MCF 10A (cell line): ENCODE measurements at places on chromosomes 1 and 21.

DNA sequence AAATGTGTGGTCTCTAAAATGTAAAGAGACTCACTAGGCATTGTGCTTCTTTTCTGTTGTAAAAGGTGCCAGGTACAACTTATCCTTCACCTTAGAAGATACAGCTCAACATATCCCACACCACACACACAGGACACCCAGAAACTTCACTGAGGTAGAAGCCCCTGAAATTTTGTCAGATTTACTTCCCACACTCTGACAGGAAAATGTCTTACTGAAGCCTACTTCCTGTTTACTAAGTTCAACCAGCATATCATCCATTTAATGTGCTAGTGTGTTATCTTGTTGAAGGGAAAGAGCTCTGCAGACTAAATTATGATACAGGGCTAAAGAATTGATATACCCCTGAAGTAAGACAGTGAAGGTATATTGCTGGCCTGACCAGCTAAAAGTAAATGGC lies 39.9 kb upstream of the INSL5 start:
- no peak for DNase-seq
- H3K36me3 ChIP-seq = no peaks in the 10 kb centered on the region
- no peak overlapping the region for H3K27ac ChIP-seq
- H3K27me3 ChIP-seq = no peaks in the 10 kb centered on the region

GRCh38 chr21:34994766-34995631 lies 54.1 kb downstream of the RUNX1 start:
- peaks cover 6% of the 10 kb centered on the region for H3K36me3 ChIP-seq
- H3K4me3 ChIP-seq = no peak overlapping the region
- no peak for DNase-seq
- H3K4me1 ChIP-seq = no peaks in the 10 kb centered on the region
- H3K27me3 ChIP-seq = no peaks in the 10 kb centered on the region
- no peak overlapping the region for H3K27ac ChIP-seq

DNA sequence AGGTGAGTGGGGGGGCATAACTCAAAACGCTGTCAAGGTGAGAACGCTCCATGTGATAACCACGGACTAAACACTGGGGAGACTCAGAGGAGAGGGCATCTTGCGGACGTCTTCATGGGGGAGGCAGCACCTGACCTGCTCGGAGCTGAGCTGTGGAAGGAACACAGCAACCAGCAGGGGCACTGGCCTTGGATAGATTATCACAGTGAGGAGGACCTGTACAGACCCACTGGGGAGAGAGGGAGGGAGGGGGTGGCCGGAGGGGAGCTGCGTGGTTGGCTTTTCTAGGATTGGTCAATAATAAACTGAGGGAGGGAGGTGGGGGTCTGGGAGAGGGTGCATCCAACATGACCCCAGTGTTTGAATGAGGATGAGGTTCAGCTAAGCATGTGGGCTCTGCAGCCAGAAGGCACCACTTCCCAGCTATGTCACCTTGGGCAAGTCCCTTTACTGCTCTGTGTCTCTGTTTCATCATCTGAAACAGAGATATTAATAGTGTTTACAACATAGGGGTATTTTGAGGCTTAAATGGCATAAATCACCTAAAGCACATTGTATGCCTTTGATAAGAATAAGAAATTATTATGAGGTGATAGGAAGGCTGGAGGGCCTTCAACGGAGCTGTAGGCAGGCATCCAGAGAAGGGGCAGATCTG lies 123.3 kb downstream of the GRIK3 start:
- H3K4me3 ChIP-seq = no peak overlapping the region
- H3K27ac ChIP-seq = no peak overlapping the region
- H3K4me1 ChIP-seq = no peaks in the 10 kb centered on the region
- H3K27me3 ChIP-seq = no peaks in the 10 kb centered on the region
- DNase-seq = no peak

DNA sequence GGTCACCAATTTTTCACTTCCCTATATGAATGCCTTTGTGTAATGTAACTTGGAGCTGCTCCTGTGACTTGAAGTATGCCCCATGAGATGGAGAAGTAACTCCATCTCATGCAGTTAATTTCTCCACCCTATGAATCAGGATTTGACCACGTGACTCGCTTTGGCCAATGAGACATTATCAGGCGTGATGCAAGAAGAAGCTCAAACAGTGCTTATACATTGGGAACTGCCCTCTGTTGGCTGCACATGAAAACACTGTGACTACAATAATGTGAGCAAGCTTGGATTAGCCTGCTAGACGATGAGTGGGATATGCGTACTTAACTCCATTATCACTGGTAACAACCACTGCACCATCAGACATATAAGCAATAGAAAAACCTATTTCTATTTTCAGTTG lies 684.4 kb downstream of the PLA2G4A start:
- peaks cover 4% of the 10 kb centered on the region for H3K4me1 ChIP-seq
- H3K36me3 ChIP-seq = no peaks in the 10 kb centered on the region
- no peak overlapping the region for H3K27ac ChIP-seq
- no peaks in the 10 kb centered on the region for H3K27me3 ChIP-seq

GRCh38 chr1:198497326-198498102 lies 43.0 kb downstream of the ATP6V1G3 start:
- peak; percentile 69 for DNase-seq
- H3K27me3 ChIP-seq = no peaks in the 10 kb centered on the region
- peaks cover 43% of the 10 kb centered on the region for H3K4me1 ChIP-seq
- peak overlapping the region; percentile 5 for H3K4me3 ChIP-seq

GRCh38 chr1:177975588-177976495 lies 6.0 kb upstream of the SEC16B start:
- DNase-seq = peak; percentile 47
- H3K27ac ChIP-seq = no peak overlapping the region
- H3K4me3 ChIP-seq = no peak overlapping the region
- peaks cover 6% of the 10 kb centered on the region for H3K4me1 ChIP-seq
- no peaks in the 10 kb centered on the region for H3K27me3 ChIP-seq
- no peaks in the 10 kb centered on the region for H3K36me3 ChIP-seq

- H3K36me3 ChIP-seq = peaks cover 86% of the 10 kb centered on the region
- H3K4me1 ChIP-seq = peaks cover 69% of the 10 kb centered on the region
- peak overlapping the region; percentile 95 for H3K27ac ChIP-seq
- peak; percentile 96 for DNase-seq
- peak overlapping the region; percentile 88 for H3K4me3 ChIP-seq
Measured at GRCh38 chr1:159015440-159015909, 5.8 kb downstream of the IFI16 start.

DNA sequence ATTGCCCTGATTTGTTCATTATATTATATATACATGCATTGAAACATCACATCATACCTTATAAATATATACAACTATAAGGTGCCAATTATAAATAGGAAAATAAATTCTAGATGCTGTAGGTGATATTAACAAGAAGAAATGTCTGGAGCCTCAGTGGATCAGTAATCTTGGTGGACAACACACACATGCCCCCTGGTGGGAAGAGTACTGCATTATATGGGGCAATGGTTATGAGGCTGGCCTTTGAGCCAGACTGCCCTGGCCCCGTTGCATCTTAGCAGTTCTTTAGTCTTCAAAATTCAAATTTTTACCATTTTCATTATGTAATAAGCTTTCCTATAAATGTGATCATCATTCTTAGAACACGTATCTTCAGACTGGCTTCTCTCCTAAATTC lies 335.0 kb upstream of the GREM2 start:
- no peaks in the 10 kb centered on the region for H3K4me1 ChIP-seq
- no peak overlapping the region for H3K4me3 ChIP-seq
- DNase-seq = peak; percentile 85
- H3K27ac ChIP-seq = no peak overlapping the region

GRCh38 chr1:3714284-3714741 lies 37.9 kb upstream of the CCDC27 start:
- H3K27ac ChIP-seq = no peak overlapping the region
- no peak for DNase-seq
- H3K36me3 ChIP-seq = no peaks in the 10 kb centered on the region
- peaks cover 17% of the 10 kb centered on the region for H3K4me1 ChIP-seq
- H3K4me3 ChIP-seq = no peak overlapping the region

- DNase-seq = no peak
- no peaks in the 10 kb centered on the region for H3K27me3 ChIP-seq
- H3K27ac ChIP-seq = peak overlapping the region; percentile 100
- peak overlapping the region; percentile 100 for H3K4me3 ChIP-seq
- peaks cover 31% of the 10 kb centered on the region for H3K36me3 ChIP-seq
Measured at GRCh38 chr21:29074007-29074376, 544 bp upstream of the CCT8 start.

GRCh38 chr1:201538612-201539551 lies at the start of gene NAV1:
TSS of gene NAV1 (plus strand) at chr1:201539127. CDS start at chr1:201622885, 83,758 bp downstream.
- H3K4me3 ChIP-seq = peak within 1 kb of the TSS; percentile 70
- H3K36me3 ChIP-seq = no peaks in the 10 kb centered on the region
- H3K4me1 ChIP-seq = peaks cover 35% of the 10 kb centered on the region
- H3K27ac ChIP-seq = no peak within 1 kb of the TSS
- DNase-seq = peak; percentile 56

- H3K4me3 ChIP-seq = no peak overlapping the region
- no peaks in the 10 kb centered on the region for H3K36me3 ChIP-seq
- DNase-seq = no peak
- H3K27ac ChIP-seq = no peak overlapping the region
- peaks cover 19% of the 10 kb centered on the region for H3K27me3 ChIP-seq
Measured at GRCh38 chr1:228010921-228011320, 4.1 kb downstream of the WNT3A start.

- H3K27me3 ChIP-seq = no peaks in the 10 kb centered on the region
- no peak overlapping the region for H3K27ac ChIP-seq
- no peak for DNase-seq
- no peak overlapping the region for H3K4me3 ChIP-seq
Measured at GRCh38 chr1:12450756-12451559, 167.1 kb downstream of the DHRS3 start.

DNA sequence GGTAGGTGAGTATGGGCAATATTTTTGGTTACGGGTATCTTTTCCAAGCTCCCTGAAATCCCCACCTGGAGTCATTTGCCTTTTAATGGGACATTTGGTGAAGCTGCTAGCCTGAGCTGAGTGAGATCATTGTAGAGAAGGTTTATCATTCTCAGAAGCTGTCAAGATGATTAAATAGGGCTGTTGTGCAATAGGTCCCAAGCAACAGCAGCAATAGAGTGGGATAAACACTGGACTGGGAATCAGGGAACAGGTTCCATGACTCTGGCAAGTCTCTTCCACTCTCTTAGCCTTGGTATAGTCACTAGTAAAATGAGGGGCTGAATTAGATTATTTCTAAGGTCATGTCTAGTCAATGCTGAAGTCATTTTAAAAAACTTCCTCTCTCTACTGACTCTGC lies 30.3 kb upstream of the FAM78B start:
- no peak overlapping the region for H3K4me3 ChIP-seq
- DNase-seq = peak; percentile 60
- H3K36me3 ChIP-seq = peaks cover 6% of the 10 kb centered on the region
- H3K27ac ChIP-seq = no peak overlapping the region

- DNase-seq = no peak
- no peaks in the 10 kb centered on the region for H3K36me3 ChIP-seq
- peaks cover 20% of the 10 kb centered on the region for H3K27me3 ChIP-seq
- no peak overlapping the region for H3K4me3 ChIP-seq
Measured at GRCh38 chr1:115753830-115754229, 14.7 kb downstream of the CASQ2 start.

DNA sequence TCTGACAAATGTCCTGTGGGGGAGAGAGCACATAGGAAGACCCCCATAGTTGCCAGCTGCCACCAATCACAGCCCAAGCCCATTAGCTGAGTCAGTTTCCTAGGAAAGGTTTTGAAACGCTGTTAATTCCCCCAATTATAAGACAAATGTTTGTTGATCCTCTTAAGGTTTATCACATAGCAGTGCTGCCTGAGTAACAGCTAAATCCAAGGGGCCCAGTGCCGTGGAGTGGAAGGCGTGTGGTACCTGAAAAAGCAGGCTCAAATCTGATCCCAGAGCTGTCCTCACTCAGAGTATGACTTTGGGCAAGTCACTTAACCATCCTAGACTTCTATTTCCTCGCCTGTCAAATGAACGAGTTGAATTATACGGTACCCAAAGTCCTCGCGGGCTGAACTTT lies 69.5 kb downstream of the GRIK3 start:
- no peak overlapping the region for H3K27ac ChIP-seq
- no peak overlapping the region for H3K4me3 ChIP-seq
- no peak for DNase-seq
- no peaks in the 10 kb centered on the region for H3K4me1 ChIP-seq
- no peaks in the 10 kb centered on the region for H3K36me3 ChIP-seq

DNA sequence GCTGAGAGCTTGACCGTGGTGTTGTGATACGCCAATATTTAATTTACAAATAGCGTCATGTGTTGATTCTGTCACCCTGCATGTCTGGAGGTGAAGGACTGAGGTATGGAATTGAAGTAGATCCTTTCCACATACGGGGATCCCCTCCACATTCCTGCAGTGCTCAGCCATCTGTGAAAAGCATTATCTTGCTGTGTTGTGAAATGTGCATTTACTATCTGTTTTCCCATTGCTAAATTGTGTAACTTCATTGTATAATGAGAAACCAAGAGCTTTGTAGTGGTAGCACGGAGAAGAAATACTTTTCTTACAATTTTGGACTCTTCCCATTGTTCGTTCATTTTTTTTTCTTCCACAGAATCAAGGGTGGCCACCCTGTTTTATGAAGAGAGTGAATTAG lies 577.3 kb upstream of the ZP4 start:
- H3K36me3 ChIP-seq = no peaks in the 10 kb centered on the region
- no peak overlapping the region for H3K27ac ChIP-seq
- H3K4me1 ChIP-seq = no peaks in the 10 kb centered on the region
- no peaks in the 10 kb centered on the region for H3K27me3 ChIP-seq
- no peak for DNase-seq
- no peak overlapping the region for H3K4me3 ChIP-seq

DNA sequence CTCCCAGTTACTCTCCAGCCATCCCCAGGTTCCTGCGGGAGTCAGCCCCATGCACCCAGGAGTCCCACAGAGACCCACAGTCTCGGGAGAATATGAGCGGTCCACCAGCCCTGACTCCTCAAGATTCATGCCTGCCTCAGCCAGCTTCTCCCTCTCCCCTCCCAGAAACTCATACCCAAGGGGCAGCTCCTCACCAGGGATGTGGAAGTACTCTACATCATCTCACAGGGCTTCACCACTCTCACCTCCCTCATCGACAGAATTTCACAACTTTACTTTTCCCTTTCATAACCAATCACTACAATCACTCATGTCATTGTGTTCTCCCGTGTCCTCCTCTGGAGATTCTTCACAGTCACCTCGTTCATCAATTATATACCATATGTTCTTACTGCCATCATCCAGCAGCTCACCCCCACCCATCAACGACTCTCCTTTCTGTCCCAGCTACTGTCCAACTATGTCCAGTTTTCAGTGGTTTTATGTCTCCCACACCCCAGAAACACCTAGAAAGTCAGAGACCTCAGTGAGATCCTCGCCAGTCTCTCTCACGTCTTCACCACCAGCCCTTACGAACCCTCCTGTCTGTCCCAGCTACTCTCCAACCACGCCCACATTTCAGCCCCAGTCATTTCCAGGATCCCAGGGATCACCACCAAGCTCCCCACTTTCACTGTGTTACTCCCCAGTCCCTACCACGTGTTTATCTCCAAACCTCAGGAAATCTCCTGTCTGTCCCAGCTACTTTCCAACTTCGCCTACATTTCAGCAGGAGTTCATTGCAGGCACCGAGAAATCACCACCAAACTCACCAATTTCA lies 1530.1 kb upstream of the TPTE start:
- no peak overlapping the region for H3K27ac ChIP-seq
- H3K36me3 ChIP-seq = no peaks in the 10 kb centered on the region
- H3K4me3 ChIP-seq = no peak overlapping the region
